GM13976 (cell line): ENCODE measurements at places on chromosomes 7 and 10.

GRCh38 chr7:73827567-73828106, 3.2 kb upstream of the CLDN4 start:
- peak; percentile 18 for DNase-seq

DNA sequence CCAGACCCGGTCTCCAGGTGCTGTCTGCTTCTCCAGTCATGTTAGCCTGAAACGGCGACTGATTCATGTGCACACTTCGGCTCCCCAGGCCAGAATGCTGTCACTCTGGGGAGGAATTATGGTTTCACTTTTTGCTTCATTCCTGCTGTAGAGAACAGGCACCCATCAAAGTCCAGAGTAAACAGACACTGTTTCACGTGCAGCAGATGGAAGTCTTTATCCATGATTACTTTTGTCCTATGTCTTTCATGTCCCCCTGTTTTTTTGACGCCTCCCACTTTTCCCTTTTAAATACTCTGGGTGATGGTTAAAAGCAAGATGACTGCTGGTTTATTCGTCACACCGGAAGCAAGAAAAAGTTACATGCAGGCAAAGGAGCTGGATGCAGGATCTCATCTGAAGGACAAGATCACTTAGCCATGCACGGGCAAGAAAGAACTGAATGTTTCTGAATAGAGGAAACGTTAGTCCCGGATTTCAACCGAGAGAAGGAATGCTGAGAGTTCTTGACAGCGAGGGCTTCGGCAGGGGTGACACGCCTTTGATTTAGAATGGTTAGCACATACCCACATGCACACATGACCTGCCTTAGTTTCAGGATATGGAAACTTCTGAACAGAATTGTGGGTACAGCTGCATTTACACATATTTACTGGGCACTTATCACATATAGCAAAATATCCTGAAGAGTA, 250.0 kb upstream of the KLF6 start:
- DNase-seq = no peak

GRCh38 chr10:22651276-22651980, 63.0 kb downstream of the PIP4K2A start:
- peak; percentile 17 for DNase-seq

GRCh38 chr7:157233677-157234076, 95.0 kb downstream of the UBE3C start:
- DNase-seq = no peak

- DNase-seq = no peak
Measured at GRCh38 chr7:131462059-131462458, 94.4 kb downstream of the PODXL start.

DNA sequence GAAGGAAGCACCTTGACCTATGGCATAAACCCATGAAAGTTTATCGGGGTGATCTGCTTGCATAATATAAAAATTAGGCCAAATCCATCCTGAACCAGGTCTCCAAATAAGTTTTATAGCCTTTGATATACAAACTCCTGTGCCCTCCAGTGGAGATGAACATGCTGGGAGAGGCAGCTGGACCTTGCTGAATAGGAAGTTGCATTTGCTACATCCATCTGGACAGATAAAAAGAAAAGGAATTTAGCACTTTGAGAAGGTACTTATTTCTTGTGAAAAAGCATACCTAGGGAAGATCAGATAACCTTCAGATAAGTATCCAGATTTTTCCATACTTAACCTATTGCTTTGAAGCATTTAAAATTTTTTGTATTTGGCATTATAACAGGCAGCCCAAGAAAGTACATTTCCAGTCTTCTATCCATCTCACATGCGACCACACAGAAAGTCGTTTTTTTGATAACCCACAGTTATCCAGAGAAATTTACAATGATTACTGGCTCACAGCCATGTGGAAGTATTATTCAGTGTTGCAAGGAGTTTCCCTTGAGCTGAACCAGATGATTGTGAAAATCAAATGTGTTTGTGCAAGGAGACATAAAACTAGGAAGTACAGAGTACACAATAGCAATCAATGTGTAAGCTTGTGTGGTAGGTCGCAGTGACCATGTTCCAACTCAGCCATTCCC, 124.4 kb upstream of the STK17A start:
- no peak for DNase-seq

GRCh38 chr7:116953372-116953905, at the start of gene ST7:
Gene ST7 (plus strand): TSS chr7:116953501. CDS start chr7:116953541, 40 bp downstream.
- peak; percentile 79 for DNase-seq

DNA sequence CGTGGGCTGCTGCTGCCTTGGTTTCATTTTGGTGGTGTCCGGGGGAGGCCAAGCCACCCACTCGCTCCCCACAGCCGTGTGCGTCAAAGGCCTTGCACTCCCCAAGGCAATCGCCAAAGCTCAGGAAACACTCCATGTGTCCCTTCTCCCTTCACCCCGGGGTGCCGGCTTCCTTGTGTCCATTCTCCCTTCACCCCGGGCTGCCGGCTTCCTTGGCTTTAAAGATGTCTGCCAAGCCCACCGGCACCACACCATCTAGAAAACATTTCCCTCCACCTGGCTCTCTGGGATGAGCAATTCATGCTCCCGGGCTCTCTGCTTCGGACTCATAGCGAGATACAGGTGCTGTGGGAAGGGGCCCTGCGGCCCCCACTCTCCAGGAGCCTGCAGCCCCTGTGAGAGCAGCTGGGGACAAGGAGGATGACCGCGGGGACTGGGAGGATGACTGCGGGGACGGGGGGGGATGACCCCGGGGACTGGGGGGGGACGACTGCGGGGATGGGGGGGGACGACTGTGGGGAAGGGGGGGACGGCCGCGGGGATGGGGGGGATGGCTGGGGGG, 322.1 kb downstream of the DNAJB6 start:
- peak; percentile 23 for DNase-seq

DNA sequence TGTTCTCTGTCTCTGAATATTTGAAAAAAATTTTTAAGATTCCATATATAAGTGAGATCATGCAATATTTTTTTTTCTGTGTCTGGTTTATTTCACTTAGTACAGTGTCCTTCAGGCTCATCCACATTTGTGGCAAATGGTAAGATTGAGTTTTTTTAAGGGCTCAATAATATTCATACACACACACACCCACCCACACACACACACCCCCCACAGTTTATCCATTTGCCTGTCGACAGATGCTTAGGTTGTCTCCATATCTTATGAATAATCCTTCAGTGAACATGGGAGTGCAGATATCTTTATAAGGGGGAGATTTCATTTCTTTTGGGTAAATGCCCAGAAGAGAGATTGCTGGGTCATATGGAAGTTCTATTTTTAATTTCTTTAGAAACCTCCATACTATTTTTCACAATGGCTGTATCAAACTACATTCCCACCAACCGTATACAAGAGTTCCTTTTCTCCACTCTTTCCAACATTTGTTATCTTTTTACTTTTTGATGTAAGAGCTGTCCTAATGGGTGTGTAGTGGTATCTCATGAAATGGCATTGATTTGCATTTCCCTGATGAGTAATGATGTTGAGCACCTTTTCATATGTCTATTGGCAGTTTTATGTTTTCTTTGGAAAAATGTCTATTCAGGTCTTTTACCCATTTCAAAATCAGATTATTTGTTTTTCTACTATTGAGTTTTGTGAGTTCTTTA, 35.0 kb downstream of the AUTS2 start:
- DNase-seq = no peak

DNA sequence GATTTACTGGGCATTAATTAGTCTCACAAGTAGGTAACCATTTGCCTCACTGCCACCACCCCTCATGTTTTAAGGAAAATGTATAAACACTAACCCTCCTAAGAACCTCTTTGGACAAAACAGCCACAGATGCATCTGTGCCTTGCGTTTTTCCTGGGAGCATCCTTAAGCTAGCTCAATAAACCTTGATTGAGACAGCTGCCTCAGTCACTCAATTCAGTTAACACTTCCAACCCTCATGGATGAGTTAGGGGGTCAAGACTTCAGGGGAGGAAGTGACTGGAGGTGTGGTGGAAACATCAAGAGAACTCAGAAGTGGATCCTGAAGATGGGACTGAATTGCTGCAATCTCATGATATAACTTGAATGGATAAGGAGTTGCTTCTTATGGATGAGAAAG, 31.5 kb downstream of the CUL2 start:
- no peak for DNase-seq

- peak; percentile 62 for DNase-seq
Measured at GRCh38 chr7:65722361-65722792, 150.5 kb upstream of the VKORC1L1 start.

GRCh38 chr7:145884716-145885514, 231.7 kb upstream of the CNTNAP2 start:
- no peak for DNase-seq

DNA sequence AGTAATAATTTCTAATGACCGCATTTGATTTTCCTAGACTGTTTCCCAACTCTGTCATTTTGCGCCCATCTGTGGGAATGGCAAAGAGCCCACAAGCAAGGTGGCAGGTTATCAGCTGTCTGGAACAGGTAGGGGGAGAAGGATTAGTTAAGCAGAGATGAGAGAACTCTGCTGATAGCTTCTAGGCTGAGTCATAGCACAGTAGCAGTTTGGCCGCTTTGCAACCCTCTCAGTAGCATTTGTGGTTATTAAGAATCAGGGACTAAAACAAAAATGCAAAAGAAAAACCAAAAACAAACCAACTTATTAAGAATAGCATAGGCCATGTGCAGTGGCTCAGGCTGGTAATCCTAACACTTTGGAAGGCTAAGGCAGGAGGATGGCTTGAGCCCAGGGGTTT, 602.7 kb upstream of the SORCS1 start:
- DNase-seq = no peak

DNA sequence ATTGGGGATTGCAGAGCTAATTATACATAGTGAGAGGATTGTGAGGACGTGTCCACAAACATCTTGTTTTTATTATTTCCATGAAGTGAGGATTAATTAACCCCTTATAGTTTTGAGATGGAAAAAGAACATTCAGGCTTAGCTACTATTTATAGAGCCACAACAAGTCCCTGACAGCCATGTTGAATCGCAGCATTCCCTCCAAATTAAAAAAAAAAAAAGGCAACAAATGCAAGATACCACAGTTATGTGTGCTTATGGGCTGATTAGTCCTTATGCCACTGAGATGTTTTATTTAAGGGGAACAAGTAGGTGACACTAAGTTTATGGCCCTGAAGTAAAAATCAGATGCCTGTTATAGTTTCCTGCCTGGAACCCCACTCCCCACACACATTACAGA, 350.3 kb downstream of the GPAM start:
- no peak for DNase-seq

DNA sequence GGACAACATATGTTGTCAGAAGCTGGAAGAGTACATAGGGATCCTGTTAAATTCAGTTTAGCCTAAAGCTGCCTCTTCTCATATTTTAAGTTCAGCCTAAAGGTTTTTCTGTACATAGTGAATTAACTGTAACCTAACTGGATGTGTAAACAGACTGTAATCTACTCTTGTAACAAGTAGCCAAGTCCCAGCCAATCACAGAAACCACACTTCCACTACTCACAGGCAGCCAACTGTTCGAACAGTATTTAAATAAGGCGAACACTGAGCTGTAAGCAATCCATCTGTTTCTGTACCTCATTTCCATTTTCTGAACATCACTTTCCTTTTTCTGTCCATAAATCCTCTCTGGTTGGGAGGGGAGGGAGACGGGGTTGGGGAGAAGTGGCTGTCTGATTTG, 15.0 kb upstream of the STN1 start:
- DNase-seq = no peak

- DNase-seq = no peak
Measured at GRCh38 chr10:75070961-75071428, 40.5 kb upstream of the SAMD8 start.

DNA sequence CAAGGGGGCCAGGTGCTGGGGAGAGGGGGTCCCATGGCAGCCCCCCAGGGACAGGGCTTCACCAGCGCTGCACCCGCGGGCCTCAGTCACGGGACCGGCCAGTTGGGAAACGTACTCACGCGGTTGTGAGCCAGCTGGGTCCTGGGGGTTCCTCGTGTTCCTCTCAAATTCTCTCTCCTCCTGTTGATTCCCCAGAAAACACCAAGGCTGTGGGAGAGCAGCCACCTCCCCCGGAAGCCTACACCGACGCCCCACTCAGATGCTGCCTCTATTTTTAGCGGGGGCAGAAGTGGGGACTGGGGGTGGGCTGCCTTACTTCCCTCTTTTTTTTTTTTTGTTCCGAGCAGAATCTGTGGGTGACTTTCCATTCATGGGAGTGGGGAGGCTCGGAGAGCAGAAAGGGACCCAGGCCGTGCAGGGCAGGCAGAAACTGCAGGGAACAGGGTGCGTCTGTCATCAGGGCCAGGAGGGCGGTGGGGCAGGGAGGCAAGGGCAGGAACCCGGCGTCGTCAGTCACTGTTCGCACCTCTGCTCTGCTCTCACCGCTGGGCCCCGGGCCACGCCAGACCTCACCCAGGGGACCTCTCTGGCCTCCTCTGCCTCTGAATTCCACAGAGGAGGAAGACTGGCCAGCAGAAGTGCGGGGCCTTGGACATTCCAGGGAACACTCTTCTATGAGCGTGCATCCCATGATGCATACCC, 63.1 kb downstream of the CARD11 start:
- DNase-seq = peak; percentile 55

DNA sequence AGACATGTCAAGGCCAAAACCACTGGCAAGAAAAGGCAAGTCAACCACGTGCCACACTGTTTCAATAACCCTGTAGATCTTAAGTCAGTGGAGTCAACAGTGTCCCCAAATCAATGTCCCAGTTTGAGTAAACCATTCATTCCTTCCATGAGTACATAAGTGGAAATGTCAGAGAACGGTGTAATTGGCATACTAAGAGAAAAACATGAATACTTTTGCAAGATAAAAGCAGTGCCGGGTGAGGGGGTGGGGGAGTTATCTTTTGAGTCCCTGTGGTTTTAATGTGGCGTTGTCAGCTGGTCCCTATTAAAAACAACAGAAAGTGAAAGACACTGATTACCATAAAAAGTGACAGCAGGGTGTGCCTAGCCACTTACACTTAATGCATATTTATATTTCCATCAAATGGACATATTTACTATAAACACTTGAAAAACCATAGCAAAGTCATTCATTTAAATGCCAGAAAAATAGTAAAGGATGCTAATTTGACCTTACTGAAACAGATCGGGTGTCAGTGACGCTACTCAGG, 37.8 kb downstream of the RSU1 start:
- DNase-seq = peak; percentile 60

DNA sequence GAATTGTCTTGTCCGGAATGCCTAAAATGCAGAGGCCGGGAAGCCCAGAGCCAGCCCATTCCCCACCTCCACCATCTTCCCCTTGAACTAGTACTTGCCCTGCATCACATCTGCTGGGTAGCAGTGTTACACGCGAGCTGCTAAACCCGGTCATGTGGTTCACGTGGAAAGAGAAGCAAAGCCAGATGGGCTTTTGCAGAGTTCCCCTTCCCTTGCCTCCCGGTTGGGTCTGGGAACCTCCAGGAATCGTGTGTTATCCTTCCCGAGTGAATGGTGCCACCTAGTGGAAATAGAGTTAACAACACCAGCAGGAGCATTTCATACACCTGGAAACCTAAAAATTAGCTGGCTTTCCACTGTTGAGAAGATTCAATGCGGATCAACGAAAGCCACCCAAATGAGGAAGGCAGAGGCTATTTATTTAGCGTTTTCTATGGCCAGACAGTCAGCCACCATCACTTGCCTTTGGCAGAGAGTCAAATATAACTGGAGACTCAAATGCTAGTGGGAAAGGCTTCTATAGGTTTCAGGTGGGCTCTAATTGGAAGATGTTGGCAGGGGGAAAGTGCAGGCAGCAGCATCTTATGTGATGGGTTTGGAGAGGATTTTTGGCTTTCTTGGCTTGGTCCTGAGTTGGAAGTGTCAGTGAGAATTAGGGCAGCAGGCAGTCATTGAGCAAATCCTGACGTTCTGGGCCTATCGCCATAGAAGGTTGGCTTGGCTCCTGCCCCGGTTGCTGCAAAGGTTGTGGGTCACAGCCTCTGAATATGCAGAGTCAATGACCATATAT, 12.9 kb upstream of the DENND2A start:
- DNase-seq = no peak

- DNase-seq = no peak
Measured at GRCh38 chr7:107692501-107692900, 31.9 kb downstream of the SLC26A4 start.

GRCh38 chr7:124723012-124723411, 42.6 kb downstream of the GPR37 start:
- DNase-seq = no peak
